D341Med (cell line): ENCODE measurements at places on chromosomes 6 and 20.
A peak's percentile ranks its signal among the peaks of the same experiment; 100 is the strongest.

- no peak for DNase-seq
These were observed 34.2 kb downstream of the JARID2 start for GRCh38 chr6:15280028-15280427.

DNA sequence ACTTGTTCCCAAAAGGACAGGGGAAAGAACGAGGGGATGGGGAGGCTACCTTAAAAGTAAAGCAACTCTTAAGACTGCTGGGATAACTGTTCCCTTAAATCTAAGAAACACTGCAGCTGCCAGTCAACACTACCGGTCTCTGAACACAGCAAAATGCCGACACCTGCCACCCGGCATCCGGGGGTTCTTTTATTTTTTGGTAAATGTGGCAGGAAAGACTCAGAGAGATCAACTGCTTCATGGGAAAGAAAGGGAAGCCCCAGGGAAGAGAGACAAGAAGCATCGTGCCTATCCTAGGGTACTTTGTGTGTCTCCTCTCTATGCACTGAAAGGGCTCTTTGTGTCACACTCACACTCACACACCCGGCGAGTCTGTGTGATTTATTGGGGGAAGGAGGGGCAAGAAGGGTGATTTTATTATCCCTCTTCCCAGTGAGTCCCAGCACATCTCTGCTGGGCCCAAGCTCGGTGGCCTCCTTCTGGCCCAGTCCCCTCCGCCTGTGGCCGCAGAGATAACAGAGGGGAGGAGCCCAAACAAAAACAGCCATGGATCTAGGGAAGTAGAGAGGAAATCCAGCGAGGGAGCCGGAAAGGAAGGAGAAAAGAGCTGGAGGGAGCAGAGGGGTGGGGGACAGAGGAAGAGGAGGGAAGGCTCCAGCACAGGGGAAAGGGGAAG is 1.4 kb downstream of the FYN start:
- peak; percentile 65 for DNase-seq

DNA sequence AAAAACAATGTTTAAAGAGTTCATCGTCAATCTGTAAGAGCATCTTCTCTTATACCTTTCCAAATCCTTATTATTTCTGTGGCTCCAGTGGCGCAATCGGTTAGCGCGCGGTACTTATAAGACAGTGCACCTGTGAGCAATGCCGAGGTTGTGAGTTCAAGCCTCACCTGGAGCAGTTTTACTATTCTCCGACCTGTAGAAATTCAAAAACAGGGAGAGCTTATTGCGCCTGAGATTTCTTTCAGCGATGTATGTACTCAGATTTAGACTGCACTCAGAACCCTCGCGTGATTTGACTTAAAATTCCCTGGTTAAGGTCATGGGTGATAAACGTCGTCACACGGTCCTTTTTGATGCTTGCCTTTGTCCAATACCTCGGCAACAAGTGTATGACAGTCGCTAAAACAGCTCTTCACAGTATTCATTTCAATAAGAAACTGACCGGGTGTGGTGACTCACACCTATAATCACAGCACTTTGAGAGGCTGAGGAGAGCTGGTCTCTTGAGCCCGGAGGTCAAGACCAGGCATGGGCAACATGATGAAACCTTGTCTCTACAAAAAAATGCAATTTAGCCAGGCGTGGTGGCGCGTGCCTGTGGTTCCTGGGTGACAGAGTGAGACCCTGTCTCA is 11.9 kb downstream of the GPX5 start:
- no peak for DNase-seq

- no peak for DNase-seq
These were observed 16.2 kb downstream of the STAU1 start for GRCh38 chr20:49171909-49172308.

- DNase-seq, result no peak
These were observed 75.2 kb downstream of the SLC16A10 start for GRCh38 chr6:111162504-111162903.

DNA sequence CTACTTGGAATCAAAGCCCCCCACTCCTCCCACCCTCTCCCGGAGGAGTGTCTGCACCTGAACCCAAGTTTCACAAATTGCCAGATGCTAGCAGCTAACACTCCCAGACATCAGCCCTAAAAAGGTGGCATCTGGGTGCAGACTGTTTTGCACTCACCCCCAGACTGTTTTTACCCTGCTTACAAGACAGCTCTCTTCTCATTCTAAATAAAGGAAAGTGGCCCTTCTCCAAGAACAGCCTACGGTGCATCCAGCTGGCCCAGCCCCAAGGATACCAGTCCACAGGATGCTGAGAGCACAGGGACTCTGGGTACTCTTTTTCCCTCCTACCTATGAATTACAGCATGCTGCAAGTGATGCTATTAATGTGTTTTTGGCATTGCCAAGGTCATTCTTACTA is 842.0 kb upstream of the FLRT3 start:
- DNase-seq, result no peak

DNA sequence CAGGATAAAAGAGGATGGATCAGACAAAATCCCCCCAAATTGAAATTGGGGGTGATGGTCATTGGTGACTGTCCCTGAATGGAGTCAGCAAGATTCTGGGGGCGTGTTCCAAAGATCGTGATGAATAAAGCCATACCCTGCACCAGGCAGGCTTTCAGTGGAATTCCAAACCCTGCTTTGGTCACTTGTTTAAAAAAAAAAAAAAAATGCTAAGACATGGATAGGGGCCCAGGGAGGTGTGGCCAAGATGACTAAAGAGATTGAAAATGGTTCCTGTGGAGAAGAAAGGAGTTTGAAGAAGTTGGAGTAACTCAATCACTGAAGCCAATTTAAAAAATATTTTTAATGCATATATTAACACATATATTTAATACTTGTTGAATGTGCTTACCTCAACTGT is 161.4 kb upstream of the KCNG1 start:
- no peak for DNase-seq

GRCh38 chr6:167758309-167759023 is 68.2 kb upstream of the AFDN start:
- no peak for DNase-seq

DNA sequence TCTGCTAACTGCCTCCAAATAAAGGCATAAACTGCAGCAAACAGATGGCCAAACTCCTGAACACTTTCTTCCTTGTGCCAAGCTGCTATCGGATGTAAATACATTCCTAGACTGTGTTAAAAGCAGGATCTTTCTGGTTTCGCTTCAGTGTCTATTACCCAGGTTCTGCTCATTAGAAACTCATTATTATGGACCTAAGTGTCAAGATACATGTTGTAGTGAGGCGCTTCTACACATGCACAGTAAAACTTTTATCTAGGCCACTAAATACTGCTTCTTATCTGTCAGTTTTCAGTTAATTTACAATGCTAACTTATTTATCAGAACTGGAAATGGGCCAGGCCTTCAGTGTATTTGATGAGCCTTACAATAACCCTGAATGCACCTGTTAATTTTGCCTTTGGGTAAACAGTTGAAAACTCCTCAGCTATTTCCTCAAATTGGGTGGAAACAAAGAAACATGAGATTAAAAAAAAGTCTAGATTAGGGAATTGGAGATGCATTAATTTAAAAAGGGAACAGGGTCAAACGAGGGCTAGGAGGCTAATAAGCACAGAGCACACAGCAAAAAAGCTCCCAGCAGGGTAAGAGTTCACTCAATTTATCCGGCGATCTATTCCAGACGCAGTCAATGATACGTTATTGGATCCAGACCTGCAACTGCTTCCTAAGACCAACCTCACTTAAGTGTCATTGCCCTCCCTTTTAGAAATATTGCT is 240.6 kb downstream of the FOXC1 start:
- no peak for DNase-seq

- no peak for DNase-seq
These were observed 15.0 kb upstream of the MYMX start for GRCh38 chr6:44201638-44202303.

GRCh38 chr20:3105256-3106137 is 21.0 kb upstream of the AVP start:
- no peak for DNase-seq

- DNase-seq, result no peak
These were observed 241.4 kb downstream of the LAMA2 start for GRCh38 chr6:129124347-129124746.

DNA sequence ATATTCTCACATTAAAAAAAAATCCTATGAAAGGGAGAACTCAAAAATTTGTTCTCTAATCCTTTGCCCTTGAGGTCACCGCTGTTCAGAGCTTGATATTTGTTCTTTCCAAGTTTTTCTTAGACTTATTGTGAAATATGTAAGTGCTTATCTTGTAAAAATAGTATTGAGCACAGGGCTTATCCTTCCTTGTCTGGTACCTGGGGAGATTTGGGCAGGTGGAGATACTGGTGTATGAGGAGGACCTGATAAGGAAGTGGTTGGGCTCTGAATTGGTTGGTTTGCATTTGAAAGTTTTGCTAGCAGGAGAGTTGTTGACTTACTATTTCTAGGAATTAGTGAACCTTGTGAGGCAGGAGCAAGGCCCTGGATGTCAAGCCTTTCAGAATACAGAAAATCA is 28.9 kb upstream of the ANKEF1 start:
- no peak for DNase-seq

DNA sequence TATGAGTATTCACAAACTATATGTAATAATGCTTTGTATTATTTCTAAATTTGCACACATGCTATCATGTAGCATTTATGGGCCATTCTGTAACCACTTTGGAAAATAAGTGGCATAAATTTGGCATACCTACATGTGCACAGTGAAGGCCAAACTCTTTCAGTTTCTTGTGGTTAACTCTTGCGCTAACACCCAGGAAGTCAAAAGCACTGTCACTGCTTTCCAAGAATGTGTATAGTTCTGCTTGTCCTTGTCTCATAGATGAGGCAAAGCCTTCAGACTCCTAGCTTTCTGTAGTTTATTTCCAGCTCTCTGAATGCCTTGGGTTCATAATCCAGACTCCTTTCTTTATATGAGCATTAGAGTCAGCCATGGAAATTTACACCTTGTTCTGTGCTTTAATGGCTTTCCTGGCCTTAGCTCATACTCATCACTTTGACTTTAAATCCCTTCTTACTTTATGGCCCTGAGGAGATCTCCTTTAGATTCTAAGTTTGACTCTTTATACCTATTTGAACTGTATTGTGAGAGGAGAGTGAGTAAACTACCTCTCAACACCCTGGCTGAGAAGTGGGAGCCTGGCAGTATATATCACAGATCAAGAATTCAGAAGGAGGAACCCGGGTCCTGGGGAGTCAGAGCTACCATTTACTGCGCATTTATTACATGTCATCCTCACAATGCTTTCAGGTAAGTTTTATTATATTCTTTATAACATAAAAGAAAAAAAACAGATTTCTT is 949 bp upstream of the SLC17A3 start:
- no peak for DNase-seq

- no peak for DNase-seq
These were observed 119.0 kb upstream of the SGK1 start for GRCh38 chr6:134436950-134437349.

- DNase-seq, result no peak
These were observed 823.7 kb upstream of the MAN1A1 start for GRCh38 chr6:120173250-120173649.

GRCh38 chr6:21609881-21610329 is 16.4 kb downstream of the SOX4 start:
- no peak for DNase-seq

DNA sequence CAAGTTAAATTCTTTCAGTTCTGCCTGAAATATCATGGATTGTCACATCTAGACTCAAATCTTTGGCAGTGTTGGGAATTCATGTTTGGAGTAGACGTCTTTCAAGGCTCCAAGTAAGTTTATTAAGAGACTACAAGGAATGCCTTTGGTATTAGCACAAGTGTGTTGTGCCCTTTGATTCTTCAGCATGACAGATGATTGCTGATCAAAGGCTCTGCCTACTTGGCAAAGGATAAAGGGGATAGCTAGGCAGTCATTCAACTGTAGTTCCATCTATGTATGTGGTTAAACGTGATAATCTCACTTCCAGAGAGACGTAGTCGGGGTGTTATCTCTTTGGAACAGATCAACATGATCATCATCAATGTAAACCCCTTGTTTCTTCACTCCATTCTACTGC is 86.2 kb downstream of the SPTLC3 start:
- DNase-seq, result no peak

GRCh38 chr20:56808117-56808725 is 179.1 kb downstream of the TFAP2C start:
- no peak for DNase-seq

DNA sequence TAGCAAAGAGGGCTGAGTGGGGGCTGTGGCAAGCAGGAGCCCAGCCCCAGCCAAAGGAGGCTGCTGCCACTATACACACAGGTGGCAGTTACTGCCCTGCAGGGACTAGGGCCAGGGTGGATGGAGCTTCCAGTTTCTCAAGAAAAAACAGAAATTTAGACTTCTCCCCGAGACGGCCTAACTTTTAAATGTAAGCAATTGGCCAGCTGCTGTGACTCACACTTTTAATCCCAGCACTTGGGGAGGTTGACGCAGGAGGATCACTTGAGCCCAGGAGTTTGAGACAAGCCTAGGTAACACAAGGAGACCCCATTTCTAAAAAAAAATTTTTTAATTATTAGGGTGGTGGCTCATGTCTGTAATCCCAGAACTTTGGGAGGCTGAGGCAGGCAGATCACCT is 98.2 kb upstream of the NFATC2 start:
- no peak for DNase-seq

- no peak for DNase-seq
These were observed 18.1 kb upstream of the HBS1L start for GRCh38 chr6:135072753-135073152.
